CD8-positive, alpha-beta memory T cell (primary cell): ENCODE measurements at places on chromosomes 16 and 17. TPM values are rescaled to one million over a fixed set of nuclear protein-coding genes. Genes with fewer than 3 reads are reported as not detected.

GRCh38 chr17:62761884-62762283 lies 46.2 kb downstream of the MARCHF10 start:
- no peak for DNase-seq

The VAT1 gene
- total RNA-seq, result 35.9 TPM

The TAT gene
- not detected for total RNA-seq

DNA sequence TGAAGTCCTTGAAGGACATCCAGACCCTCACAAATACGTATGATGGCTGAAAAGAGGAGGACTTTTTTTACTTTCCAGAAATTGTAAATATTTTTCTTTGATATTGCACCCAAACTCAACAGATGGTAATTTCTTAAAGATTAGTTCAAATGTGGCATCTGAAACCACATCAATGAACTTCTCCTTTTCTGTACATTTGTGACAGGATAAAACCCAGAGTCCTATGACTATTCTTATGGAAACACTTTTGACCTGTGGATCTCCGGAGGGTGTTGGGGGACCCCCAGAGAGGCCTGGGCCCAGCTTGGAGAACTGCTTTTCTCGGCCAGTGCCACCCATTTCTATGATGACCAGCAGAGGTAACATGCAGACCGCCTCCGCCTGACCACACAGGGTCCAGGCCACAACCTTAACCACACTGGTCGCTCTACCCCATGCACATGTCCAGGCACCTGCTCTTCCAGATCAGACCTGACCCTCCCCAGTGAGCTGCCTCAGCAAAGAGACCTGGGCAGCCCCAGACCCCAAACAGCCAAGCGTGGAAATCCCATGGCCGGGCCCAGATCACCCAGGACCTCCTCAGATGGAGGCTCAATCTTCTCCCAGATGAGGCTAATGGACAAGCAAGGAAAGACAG lies 22.7 kb downstream of the RPH3AL start:
- H3K27me3 ChIP-seq, result no peaks in the 10 kb centered on the region
- H3K4me3 ChIP-seq, result no peak overlapping the region
- peaks cover 20% of the 10 kb centered on the region for H3K4me1 ChIP-seq
- no peaks in the 10 kb centered on the region for H3K36me3 ChIP-seq

GRCh38 chr16:23466162-23466885 lies 13.3 kb upstream of the COG7 start:
- no peak overlapping the region for H3K4me3 ChIP-seq
- H3K27ac ChIP-seq, result no peak overlapping the region
- peaks cover 32% of the 10 kb centered on the region for H3K36me3 ChIP-seq
- H3K27me3 ChIP-seq, result no peaks in the 10 kb centered on the region
- no peaks in the 10 kb centered on the region for H3K4me1 ChIP-seq
- DNase-seq, result no peak

- H3K36me3 ChIP-seq, result no peaks in the 10 kb centered on the region
- no peaks in the 10 kb centered on the region for H3K27me3 ChIP-seq
- H3K27ac ChIP-seq, result no peak overlapping the region
- peaks cover 15% of the 10 kb centered on the region for H3K4me1 ChIP-seq
- DNase-seq, result no peak
These were observed 141.8 kb downstream of the PITPNC1 start for GRCh38 chr17:67518876-67519275.

DNA sequence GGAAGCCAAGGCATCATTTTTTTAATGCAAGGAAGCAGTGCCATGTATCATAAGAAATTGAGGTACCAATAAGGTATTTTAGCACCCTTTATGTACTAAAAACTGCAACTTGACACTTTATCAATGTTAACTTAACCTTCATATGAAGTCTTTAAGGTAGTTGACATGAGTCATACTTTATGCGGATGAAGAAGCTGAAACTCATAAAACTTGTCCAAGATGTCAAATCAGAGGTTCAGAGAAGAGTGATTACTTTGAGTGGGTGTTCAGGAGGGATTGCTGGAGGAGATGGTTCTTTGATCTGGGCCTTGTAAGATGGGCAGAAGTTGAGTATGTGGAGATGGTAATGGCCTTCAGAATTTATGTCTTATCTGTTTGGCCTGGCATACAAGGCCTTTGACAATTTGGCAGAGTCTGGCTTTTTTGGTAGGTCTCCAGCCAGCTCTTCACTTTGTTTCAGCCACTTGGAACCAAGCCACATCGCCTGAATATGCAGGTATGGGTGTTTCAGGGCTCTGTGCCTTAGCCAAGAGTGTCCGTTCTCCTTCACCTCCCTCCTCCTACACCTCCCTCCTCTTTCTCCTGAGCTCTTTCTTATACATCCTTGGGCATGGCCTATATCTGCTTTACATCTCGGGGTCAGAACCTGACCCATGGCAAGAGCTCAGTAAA lies 23.7 kb downstream of the YPEL2 start:
- H3K27ac ChIP-seq, result no peak overlapping the region
- no peaks in the 10 kb centered on the region for H3K27me3 ChIP-seq
- peaks cover 37% of the 10 kb centered on the region for H3K4me1 ChIP-seq
- H3K36me3 ChIP-seq, result no peaks in the 10 kb centered on the region
- H3K4me3 ChIP-seq, result no peak overlapping the region

GRCh38 chr16:82432261-82432660 lies 194.5 kb upstream of the CDH13 start:
- H3K27me3 ChIP-seq, result no peaks in the 10 kb centered on the region
- DNase-seq, result no peak
- H3K27ac ChIP-seq, result no peak overlapping the region
- no peaks in the 10 kb centered on the region for H3K36me3 ChIP-seq
- no peaks in the 10 kb centered on the region for H3K4me1 ChIP-seq

GRCh38 chr17:68352041-68352440 lies 60.7 kb downstream of the ARSG start:
- H3K4me1 ChIP-seq, result peaks cover 92% of the 10 kb centered on the region
- H3K36me3 ChIP-seq, result no peaks in the 10 kb centered on the region
- no peaks in the 10 kb centered on the region for H3K27me3 ChIP-seq
- H3K27ac ChIP-seq, result no peak overlapping the region

The NPTX1 gene
- total RNA-seq, result 1.2 TPM

- no peak overlapping the region for H3K4me3 ChIP-seq
- peaks cover 17% of the 10 kb centered on the region for H3K4me1 ChIP-seq
- no peak for DNase-seq
- no peaks in the 10 kb centered on the region for H3K36me3 ChIP-seq
- H3K27me3 ChIP-seq, result no peaks in the 10 kb centered on the region
- H3K27ac ChIP-seq, result no peak overlapping the region
These were observed 11.2 kb upstream of the SLC47A2 start for GRCh38 chr17:19727501-19728078.

The SCGB1C2 gene
- total RNA-seq, result not detected

DNA sequence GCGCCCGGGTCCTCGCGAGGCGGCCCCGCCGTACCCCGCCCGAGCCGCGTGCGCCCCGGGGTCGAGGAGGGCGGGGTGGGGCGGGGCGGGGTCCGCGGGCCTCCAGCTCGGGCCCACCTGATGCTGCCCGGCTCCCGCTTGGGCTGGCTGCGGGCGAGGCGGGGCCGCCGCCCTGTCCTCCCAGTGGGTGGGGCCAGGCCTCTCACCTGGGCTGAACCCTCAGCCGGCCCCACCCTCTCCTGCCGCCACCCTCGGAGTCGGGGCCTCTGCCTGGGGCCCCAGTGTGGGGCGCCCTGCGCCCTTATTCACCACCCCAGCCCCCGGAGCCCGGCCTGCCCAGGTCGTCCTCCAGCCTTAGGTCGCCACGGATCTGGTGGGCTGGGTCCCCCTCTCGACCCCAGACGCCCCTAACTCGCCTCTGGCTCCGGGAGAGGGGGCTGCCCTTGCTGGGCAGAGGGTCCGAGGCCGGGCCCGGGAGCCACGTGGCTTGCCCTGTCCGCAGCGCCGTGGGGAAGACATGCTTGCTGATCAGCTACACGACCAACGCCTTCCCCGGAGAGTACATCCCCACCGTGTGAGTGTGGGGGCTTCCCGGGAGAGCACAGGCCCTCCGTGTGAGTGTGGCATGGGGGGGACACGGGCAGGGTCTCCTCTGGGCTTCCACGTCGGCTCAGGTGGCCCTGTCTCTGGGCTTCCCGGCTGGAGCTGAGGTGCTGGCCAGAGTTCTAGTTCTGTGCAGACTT lies 578 bp downstream of the RAC3 start:
- peak overlapping the region; percentile 61 for H3K27ac ChIP-seq
- H3K36me3 ChIP-seq, result no peaks in the 10 kb centered on the region
- no peak for DNase-seq
- H3K27me3 ChIP-seq, result no peaks in the 10 kb centered on the region

- H3K27me3 ChIP-seq, result no peaks in the 10 kb centered on the region
- H3K27ac ChIP-seq, result no peak overlapping the region
- no peak for DNase-seq
- no peak overlapping the region for H3K4me3 ChIP-seq
- no peaks in the 10 kb centered on the region for H3K4me1 ChIP-seq
- H3K36me3 ChIP-seq, result no peaks in the 10 kb centered on the region
These were observed 26.5 kb downstream of the NAGPA start for GRCh38 chr16:5007256-5007655.

- peak overlapping the region; percentile 84 for H3K27ac ChIP-seq
- peak; percentile 58 for DNase-seq
- H3K4me3 ChIP-seq, result peak overlapping the region; percentile 1
- H3K4me1 ChIP-seq, result peaks cover 46% of the 10 kb centered on the region
These were observed 100.1 kb upstream of the CHMP6 start for GRCh38 chr17:80891397-80892018.

The FBXW10 gene
- 0.11 TPM for total RNA-seq

The ZDHHC1 gene
- 1.3 TPM for total RNA-seq

The TMEM114 gene
- not detected for total RNA-seq

DNA sequence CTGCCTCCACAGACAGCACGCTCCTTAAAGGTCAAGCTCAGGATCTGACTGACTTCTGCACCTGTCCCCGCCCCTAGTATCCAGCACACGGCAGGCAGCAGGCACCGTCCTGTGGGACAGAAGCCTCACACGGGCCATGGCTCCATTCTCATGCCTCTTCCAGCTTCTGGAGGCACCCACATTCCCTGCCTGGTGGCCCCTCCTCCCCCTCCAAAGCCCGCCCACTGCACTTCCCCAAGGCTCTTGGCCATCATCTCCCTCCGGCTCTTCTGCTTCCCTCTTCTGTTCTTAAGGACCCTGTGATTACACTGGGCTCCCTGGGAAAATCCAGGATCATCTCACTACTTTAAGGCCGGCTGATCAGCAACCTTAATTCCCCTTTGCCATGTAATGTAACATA lies 3.5 kb downstream of the CANT1 start:
- H3K27ac ChIP-seq, result no peak overlapping the region
- no peak for DNase-seq
- no peaks in the 10 kb centered on the region for H3K36me3 ChIP-seq

The TEKT5 gene
- not detected for total RNA-seq

GRCh38 chr17:28384281-28385036 lies 13.0 kb downstream of the SARM1 start:
- H3K4me1 ChIP-seq, result peaks cover 19% of the 10 kb centered on the region
- peak overlapping the region; percentile 96 for H3K4me3 ChIP-seq

DNA sequence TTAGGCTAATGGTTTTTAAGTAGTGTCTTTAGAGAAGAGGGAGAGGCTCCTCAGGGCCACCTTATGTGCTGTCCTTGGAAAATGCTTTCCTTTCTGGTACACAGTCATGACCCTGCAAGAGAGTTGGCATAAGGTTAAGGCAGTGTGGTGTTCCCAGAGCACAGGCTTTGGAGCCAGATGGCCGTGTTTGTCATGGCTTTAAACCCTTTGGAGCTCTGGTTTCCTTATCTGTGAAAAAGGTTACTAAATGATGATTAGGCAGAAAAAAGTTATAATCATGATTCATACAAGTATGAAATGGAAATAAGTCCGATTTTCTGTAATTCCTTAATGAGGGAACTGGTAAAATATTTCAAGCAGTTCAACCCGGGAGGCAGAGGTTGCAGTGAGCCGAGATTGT lies 13.2 kb downstream of the UTP4 start:
- peaks cover 20% of the 10 kb centered on the region for H3K36me3 ChIP-seq
- no peak for DNase-seq
- H3K27me3 ChIP-seq, result no peaks in the 10 kb centered on the region
- no peak overlapping the region for H3K27ac ChIP-seq
- H3K4me1 ChIP-seq, result no peaks in the 10 kb centered on the region

DNA sequence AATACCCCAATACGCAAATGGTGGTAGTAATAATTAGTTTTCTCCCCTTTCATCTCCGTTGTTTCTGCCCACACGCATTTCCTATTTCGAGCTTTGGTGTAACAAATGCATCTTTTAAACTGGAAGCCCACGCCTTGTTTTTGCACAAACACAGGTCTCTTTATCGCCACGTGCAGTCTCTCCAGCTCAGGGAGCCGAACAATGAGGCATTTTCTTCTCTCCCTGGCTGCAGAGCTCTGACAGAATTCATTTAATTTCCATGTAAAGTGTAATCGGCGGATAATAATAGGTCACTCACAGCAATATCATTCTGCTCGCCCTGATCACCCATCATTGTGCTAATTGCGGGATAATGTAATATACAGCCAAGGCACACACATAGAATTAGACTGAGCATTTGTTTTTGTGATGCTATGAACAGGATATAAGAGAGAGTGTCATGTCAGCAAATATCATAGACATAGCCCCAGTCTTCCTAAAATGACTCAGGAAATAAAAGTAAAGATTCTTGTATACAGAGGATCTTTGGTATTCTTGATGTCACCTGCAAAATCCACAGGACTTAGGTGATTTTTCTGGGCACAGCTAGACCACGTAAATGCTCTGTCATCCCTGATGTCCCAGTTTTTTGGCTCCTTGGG lies 452.6 kb upstream of the CDH11 start:
- H3K36me3 ChIP-seq, result no peaks in the 10 kb centered on the region
- no peak overlapping the region for H3K27ac ChIP-seq
- H3K27me3 ChIP-seq, result no peaks in the 10 kb centered on the region
- H3K4me3 ChIP-seq, result no peak overlapping the region

The DYNLRB2 gene
- 0.58 TPM for total RNA-seq

The MYH3 gene
- 3.5 TPM for total RNA-seq

GRCh38 chr17:38572669-38573365 lies 32.9 kb downstream of the SRCIN1 start:
- H3K4me3 ChIP-seq, result no peak overlapping the region
- H3K27me3 ChIP-seq, result peaks cover 78% of the 10 kb centered on the region
- no peaks in the 10 kb centered on the region for H3K36me3 ChIP-seq
- no peak overlapping the region for H3K27ac ChIP-seq
- H3K4me1 ChIP-seq, result peaks cover 5% of the 10 kb centered on the region

The C17orf107 gene
- total RNA-seq, result 2.3 TPM

GRCh38 chr17:60501589-60501988 lies 24.5 kb downstream of the APPBP2 start:
- peaks cover 8% of the 10 kb centered on the region for H3K36me3 ChIP-seq
- H3K4me1 ChIP-seq, result no peaks in the 10 kb centered on the region
- DNase-seq, result no peak
- no peak overlapping the region for H3K27ac ChIP-seq

The CBX4 gene
- 12.2 TPM for total RNA-seq

DNA sequence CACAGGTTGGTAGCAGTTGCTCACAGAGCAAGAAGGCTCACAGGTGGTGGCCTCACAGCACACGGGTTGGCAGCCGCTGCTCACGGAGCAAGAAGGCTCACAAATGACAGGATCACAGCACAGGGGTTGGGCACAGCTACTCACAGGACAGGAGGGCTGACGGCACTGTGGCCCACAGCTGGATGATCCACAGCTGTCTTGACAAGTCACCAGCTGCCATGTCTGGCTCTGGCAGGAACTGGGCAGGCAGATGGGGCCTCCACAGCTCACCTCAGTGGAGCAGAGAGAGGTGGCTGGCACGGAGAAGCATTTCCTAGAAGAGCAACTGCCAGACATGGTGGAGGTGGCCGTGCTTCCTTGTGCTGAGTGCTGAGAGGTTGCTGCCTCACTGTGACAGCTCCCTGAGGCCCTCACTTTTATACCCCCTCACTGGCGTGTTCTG lies at the start of gene KRTAP16-1:
TSS of gene KRTAP16-1 (minus strand) at position 392 of the 442 bp plus-strand sequence. CDS start at position 336, 56 bp downstream.
- H3K4me1 ChIP-seq, result peaks cover 48% of the 10 kb centered on the region
- H3K4me3 ChIP-seq, result peak within 1 kb of the TSS; percentile 35

The ZNF287 gene
- total RNA-seq, result 9.2 TPM

The MIF4GD gene
- total RNA-seq, result 38.5 TPM

GRCh38 chr16:69406780-69407331 lies 17.6 kb upstream of the CYB5B start:
- H3K4me1 ChIP-seq, result no peaks in the 10 kb centered on the region
- no peaks in the 10 kb centered on the region for H3K27me3 ChIP-seq
- DNase-seq, result no peak
- no peaks in the 10 kb centered on the region for H3K36me3 ChIP-seq
